ENCODE measurements at places on chromosomes 4 and X. TPM values are rescaled to one million over a fixed set of nuclear protein-coding genes. Genes with fewer than 3 reads are reported as not detected.
A peak's percentile ranks its signal among the peaks of the same experiment; 100 is the strongest.

DNA sequence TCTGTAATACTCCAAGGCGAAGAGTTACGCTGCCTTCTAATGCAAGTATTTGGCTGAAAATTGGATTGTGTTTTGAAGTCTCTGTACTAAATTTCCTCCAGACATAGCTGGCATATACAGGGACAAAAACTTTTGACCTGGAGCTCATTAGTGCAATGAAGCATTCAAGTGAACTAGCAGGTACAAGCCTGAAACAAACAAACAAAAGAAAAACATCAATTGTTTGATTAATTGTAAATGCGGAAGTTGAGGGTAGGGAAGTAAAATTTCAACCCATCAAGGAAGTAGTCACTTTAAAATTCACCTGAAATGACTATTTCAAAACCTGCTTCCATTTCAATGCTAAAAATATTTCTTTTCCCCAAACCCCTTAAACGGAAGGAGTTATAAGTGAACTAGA, 516.3 kb upstream of the ATOH1 start:
- no peak for DNase-seq

GRCh38 chr4:118113220-118113619, 78.9 kb downstream of the NDST3 start:
- peak; percentile 26 for DNase-seq

DNA sequence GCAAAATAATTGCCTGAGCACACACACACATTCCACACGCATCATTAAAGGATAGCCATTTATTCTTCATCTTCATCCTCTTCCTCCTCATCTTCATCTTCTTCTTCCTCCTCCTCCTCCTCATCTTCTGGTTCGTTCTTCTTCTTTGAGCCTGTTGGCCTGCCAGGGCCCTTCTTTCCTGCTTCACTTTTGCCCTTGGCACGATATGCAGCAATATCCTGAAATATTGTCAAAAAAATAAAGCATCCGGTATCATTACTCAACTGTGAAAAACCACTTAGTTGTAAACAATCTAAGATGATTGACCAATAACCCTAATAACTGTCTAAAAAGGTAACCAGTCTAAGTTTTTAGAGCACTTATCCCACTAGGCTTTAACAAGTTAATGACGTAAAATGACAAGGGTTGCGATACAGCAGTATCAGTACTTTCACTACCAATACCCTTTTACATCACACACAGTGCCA, 2.1 kb downstream of the HMGB2 start:
- peak; percentile 33 for DNase-seq

DNA sequence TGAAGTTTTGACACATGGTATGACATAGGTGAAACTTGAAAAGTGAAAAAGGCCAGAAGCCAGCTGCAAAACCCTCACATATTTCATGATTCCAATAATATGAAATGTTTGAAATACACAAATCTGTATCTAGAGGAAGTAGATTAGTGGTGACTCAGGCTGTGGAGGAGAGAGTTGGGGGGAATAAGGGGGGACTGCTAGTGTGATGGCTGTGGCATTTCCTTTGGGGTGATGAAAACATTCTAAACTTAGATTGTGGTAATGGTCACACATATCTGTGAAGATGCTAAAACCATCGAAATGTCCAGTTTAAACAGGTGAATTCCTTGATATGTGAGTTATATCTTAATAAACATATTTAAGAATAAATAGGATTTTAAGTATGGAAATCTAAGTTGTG, 343.5 kb upstream of the SFRP2 start:
- DNase-seq = no peak

DNA sequence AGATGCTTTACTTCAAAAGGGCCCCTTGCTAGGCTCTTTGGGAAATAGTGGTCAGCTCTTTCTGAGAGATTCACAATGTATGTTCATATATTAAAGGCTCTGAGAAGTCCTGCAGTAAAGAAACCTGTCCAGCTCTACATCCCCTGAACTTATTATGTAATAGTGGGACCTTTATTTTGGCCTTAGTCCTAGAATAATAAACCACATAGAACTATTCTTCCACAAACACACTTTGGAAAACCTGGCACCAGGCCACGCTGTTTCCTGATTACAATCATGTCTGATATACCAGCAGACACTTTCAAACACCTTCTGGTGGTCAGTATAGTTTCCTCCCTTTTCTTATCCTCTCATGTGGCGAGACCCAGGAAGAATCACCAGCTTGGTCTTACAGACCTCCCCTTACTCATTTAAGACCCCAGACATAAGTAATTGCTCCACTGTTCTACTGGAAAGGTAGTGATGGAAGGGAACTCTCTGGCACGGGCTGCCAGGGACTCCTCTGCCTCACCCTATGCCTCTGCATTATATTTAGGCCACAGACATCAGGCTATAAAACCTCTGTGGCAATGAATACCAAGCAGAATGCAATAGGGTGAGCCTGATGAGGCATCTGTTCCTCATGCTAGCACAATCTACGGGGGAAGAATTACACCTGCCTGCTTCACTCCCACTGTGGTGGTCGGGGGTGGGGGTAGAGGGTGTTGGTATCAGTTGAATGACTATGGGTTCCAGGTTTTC, 5.7 kb upstream of the PPEF1 start:
- DNase-seq = peak; percentile 89

DNA sequence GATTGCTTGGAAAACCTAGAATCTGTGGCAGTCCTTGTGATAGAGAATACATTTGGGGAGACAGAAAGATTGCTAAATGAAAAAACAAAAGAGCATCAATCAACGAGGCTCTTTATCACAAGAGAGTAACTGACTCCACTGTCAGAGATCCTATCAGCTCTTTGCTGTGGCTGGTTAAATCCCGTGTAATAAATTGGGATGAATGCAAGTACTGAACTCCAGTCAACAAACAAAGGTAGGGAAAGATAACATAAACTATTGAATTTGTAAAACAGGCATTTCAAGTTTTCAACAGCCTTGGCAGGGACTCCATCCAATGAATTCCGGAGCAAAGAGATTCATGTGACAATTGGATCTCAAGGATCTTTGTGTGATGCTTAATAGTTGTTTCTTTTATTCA, 21.3 kb downstream of the MMRN1 start:
- DNase-seq = no peak

DNA sequence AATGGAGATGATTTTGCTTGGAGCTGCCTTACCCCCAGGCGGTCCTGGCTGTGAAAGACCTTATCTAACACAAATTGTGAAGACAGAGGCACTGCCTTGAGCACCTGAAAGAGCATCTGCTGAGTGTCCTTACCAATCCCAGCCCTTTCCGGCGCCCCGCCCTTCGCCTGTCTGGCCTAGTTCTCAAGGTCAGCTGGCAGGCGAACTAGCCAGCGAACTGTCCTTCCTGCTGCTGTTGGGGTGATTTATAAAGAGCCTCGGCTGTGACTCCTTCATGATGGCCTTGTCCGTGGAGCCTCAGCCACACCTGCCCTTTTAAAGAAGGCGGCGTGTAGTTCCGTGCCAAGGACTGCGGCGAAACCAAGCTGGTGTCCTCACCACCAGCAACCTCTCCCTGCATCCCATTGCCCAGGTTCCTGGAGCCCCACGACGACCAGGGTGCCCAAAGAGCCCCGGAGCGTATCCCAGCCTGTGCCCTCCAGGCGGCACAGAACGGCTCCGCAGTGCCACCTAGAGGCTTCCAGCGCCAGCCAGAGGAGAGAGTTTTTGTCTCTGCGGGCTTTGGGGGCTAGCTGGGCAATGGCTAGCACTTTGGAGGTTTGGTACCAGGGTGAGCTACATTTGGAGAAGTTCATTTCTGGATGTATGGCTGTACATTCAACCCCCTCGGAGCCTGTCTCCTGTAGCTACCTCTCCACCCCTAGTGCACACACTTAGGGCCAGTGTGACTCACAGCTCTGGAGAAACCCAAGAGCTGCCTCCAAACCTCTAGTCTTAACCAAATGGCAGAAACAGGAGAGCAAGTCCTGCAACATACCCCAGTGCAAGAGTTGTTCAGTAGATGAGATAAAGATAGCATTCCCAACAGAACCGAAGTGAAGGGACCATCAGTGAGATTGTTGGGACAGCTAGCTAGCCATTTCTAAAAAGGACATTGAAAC, 36.8 kb upstream of the VMA21 start:
- peak; percentile 26 for DNase-seq

DNA sequence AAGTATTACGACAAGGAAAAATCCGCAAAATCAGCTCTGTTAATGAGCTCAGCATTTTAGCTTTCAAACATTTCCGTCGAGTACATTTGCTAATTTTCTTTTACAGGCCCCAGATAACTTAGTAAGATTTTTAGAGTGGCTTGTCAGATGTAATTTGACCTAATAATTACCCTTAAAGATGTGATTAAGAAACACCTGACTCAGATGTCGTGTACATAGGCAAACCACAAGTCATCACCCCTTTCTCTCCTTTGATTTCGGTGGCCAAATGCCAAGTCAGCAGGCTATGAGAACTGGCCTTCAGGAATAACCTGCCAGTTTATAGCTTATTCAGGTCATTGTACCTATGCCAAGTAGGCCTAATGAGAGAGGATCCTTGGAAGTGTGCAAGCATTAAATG, 369.6 kb downstream of the PCDH7 start:
- peak; percentile 43 for DNase-seq

GCNA gene
- 1.8 TPM for total RNA-seq

MCF2 gene
- total RNA-seq = not detected

FGA gene
- total RNA-seq = not detected

MAGEC1 gene
- total RNA-seq = not detected

NWD2 gene
- total RNA-seq = not detected

DOK7 gene
- total RNA-seq = not detected

SPIN3 gene
- 6.7 TPM for total RNA-seq
